ENCODE measurements at places on chromosomes 13 and 19.

DNA sequence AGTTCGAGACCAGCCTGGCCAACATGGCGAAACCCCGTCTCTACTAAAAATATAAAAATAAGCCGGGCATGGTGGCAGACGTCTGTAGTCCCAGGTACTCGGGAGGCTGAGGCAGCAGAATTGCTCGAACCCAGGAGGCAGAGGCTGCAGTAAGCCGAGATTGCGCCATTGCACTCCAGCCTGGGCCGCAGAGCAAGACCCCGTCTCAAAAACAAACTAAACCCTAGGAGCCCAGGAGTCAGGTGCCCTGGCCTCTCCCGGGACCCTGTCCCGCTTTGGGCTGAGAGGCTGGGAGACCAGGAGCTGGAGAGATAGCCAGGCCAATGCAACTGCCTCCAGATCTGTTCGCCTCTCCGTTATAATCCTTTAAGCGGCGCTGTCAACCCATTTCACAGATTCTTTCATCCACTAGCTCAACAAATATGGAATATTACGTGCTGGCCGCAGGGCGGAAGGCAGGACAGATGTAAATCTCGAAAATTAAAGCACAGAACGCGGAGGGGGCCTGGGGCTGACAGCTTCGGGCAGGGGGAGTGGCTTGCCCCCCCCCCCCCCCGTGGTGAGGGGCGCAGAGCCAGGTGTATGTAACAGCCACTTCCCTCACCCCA is 5.3 kb upstream of the MYBPC2 start:
- no peak for DNase-seq

GRCh38 chr13:51971520-51972426 is 39.5 kb downstream of the ATP7B start:
- no peak for DNase-seq

DNA sequence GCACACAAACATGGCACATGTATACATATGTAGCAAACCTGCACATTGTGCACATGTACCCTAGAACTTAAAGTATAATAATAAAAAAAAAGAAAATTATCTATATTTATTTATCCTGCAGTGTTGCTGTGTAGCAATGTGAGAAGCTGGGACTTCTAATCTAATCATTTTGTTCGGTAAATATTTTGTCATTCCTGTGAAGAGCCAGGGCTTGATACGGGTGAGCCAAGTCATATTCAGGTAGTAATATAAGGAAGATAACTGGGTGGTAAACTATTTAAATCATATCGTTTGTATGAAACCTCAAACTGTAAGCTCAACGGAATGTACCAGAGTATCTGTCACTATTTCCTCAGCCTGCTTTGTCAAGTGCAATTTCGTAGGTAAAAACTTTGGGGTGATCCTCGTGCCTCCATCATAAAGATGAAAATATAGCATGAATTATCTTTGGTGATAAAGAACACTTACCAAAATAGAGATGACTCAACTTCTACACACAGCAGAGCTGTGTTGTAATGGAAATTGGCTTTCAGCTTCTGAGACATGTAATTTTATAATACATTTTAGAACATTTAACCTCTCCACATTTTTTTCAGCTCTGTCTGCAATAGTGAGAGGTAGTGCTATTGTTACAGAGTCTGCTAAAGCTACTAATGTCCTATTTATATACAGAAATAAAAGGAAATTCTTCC is 92.9 kb downstream of the PCDH9 start:
- no peak for DNase-seq

DNA sequence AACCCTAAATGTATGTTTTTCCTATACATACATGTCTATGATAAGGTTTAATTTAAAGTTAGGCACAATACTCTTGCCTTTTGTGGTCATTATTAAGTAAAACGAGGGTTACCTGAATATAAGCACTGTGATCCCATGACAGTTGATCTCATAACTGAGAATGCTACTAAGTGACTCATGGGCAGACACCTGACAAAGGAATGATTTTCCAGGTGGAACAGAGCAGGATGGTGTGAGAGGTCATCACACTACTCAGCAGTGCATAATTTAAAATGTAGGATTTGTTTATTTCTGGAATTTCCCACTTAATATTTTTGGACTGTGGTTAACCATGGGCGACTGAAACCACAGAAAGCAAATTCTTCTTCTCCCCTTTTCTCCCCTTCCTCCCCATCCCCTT is 178.9 kb downstream of the UGGT2 start:
- DNase-seq, result no peak

DNA sequence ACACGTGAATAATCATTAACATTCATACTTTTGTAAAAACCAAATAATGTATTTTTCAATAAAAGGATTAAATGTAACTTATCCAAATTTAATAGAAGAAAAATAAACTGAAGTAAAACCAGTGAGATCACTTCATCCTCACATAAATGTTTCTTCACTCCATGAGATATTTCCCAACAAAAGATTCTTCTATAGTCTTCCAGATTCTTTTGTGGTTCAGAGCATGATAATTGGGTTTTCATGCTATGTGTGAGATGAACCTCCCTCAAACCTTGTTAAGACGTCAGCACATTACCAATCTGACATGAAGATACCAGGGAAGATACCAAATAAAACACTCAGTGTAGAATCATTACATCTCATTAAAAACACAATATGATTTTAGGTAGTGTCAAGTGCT is 62.9 kb upstream of the OXGR1 start:
- DNase-seq, result no peak

GRCh38 chr13:41590122-41590521 is 132.8 kb downstream of the RGCC start:
- no peak for DNase-seq

GRCh38 chr13:99442273-99442895 is 58.9 kb upstream of the TM9SF2 start:
- DNase-seq, result no peak

- no peak for DNase-seq
Observed at GRCh38 chr13:47017476-47017875, 120.6 kb upstream of the HTR2A start.

- DNase-seq, result no peak
Observed at GRCh38 chr13:76245920-76246319, 609.8 kb downstream of the LMO7 start.

GRCh38 chr19:18007917-18008673 is at the start of gene ARRDC2:
TSS of gene ARRDC2 (plus strand) at chr19:18008170. CDS start at chr19:18008311, 141 bp downstream.
- DNase-seq, result peak; percentile 88

GRCh38 chr19:9076901-9077300 is 10.0 kb upstream of the OR1M1 start:
- no peak for DNase-seq

GRCh38 chr13:40315416-40316064 is 350.9 kb downstream of the FOXO1 start:
- peak; percentile 61 for DNase-seq

DNA sequence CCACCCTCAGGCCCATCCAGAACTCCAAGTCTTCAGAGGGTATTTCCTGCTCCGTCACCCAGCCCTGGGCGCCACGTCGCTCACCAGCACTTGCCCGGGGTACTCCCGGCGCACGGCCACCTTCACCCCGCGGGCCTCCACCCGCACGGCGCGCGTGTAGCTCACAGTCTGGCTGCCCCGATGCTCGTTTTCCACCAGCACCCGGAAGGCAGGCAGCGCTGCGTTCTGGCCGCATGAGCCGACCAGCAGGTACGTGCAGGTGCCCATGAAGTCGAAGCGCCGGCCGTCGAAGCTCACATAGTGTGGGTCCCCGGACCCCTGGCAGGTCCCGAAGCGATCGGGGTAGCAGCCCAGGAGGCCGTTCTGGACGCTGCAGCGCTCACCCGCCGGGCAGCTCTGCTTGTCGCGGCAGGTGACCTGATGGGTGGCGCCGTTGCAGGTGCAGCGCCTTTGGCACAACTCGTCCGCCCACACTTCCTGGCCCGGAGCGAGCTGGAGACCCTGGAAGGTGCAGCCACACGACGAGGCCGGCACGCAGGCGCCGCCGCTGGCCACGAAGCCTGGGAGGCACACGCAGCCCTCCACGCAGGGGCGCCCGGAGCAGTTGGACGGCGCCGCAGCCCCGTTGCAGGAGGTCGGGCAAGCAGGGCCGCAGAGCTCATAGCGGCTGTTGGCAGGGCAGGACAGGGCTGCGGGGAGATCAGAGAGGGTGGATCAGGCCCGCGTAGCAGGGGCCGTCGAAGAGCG is 19.2 kb downstream of the FCGBP start:
- no peak for DNase-seq

- DNase-seq, result no peak
Observed at GRCh38 chr19:11596156-11596555, 1.1 kb upstream of the ZNF627 start.

DNA sequence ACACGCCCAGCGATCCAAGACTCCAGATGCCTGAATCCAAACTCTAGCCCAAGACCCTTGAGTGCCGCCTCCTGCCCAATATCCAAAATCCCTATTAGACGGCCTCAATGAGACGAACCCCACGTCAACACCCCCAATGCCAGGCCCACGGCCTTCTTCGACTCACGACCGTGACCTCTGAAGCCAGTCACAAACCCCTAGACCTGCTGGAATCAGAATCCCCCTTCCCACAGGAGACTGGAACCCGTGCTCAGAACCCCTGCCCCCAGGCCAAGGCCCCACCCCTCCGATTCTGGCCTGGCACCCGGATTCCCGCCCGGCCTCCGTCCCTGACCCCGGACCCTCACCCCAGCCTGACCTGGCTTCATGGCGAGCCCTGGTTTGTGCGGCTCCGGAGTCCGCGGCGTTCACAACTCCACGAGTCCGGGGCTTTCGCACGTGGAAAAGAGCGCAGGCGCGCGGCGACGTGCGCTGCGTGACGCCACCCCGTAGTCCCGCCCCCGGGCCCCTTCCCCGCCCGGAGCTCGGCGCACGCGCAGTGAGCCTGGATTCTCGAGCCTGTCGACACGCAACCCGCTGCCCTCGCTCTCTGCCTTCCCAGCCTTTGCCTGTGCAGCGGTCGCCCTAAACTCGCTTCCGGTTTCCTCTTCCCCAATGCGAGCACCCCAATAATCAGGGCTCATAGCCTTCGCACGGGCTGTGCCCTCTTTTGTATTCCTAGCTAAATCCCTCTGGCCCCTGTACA is at the start of gene FBL:
Gene FBL, minus strand, starts transcription at position 447 of the 745 bp plus-strand sequence. Its CDS starts 79 bp downstream, at position 368.
- DNase-seq, result peak; percentile 99

DNA sequence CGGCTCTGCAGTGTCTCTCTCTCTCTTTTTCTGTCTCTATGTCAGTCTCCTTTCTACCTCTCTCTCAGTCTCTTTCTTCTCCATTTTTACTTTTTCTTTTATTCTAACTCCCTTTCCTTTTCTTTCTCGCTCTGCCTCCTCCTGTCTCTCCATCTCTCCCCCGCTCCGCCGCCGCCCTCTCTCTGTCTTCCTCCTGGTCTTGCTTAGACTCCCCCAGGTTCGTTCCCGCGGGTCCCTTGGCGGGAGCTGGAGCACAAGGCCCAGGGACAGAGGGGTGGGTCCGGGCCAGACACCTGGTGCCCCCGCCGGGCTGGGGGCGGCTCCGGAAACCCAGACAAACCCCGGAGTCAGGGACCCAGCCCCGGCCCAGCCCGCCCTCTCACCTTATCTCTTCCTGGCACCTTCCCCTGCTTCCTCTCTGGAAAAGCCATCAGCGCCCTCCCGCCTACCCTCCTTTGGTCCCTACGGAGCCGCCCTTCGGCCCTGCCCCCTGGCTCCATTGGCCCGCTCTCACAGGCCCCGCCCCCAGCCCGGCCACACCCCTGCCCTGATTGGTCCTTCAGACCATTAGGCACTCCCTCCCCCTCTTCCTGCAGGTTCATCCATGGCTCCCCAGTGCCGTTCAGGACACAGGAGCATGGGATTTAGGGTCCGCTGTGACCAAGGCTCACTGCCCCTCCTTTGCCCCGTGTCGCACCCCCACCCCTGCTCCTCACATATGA is 15.4 kb upstream of the NOP53 start:
- no peak for DNase-seq

- DNase-seq, result no peak
Observed at GRCh38 chr19:6032827-6033226, 54.9 kb upstream of the RANBP3 start.

GRCh38 chr13:23715092-23715761 is 145.0 kb downstream of the TNFRSF19 start:
- no peak for DNase-seq

Measured in activated CD4-positive, alpha-beta T cell treated with anti-CD3 and anti-CD28 coated beads for 4 hours (primary cell).